CD14-positive monocyte (primary cell): ENCODE measurements at places on chromosomes 3 and 15. TPM values are rescaled to one million over a fixed set of nuclear protein-coding genes. Genes with fewer than 3 reads are reported as not detected.

Gene ASB14
- not detected in 2 replicates for polyA plus RNA-seq

DNA sequence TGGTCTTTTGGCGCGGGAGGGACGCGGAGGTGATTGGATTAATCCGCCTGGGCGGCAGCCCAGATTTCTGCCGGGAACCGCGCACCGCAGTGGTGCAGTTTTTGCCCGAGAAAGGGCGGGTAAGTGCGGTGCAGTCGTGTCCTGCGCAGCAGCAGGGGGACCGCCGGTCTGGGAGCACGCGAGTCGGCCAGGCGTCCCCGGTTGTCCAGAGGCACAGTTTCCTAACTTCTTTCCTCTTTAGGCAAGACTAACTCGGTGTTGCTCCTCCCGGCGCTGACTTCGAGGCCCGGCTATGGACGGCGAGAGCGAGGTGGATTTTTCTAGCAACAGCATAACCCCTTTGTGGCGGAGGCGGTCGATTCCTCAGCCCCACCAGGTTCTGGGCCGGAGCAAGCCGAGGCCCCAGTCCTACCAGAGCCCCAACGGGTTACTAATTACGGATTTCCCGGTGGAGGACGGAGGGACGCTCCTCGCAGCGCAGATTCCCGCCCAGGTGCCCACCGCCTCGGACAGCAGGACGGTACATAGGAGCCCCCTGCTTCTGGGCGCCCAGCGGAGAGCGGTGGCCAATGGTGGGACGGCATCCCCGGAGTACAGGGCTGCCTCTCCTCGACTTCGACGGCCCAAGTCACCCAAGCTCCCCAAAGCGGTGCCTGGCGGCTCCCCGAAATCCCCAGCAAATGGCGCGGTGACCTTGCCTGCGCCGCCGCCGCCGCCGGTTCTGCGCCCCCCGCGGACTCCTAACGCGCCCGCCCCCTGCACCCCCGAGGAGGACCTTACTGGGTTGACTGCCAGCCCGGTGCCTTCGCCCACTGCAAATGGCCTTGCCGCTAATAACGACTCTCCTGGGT lies 736 bp downstream of the ARHGEF26 start:
- peaks cover 72% of the 10 kb centered on the region for H3K27me3 ChIP-seq
- no peak overlapping the region for H3K27ac ChIP-seq
- no peaks in the 10 kb centered on the region for H3K36me3 ChIP-seq
- DNase-seq, result peak; percentile 9
- peaks cover 20% of the 10 kb centered on the region for H3K4me1 ChIP-seq

GRCh38 chr3:13647298-13648059 lies 98.6 kb downstream of the FBLN2 start:
- no peaks in the 10 kb centered on the region for H3K27me3 ChIP-seq
- no peak overlapping the region for H3K27ac ChIP-seq
- no peaks in the 10 kb centered on the region for H3K36me3 ChIP-seq

DNA sequence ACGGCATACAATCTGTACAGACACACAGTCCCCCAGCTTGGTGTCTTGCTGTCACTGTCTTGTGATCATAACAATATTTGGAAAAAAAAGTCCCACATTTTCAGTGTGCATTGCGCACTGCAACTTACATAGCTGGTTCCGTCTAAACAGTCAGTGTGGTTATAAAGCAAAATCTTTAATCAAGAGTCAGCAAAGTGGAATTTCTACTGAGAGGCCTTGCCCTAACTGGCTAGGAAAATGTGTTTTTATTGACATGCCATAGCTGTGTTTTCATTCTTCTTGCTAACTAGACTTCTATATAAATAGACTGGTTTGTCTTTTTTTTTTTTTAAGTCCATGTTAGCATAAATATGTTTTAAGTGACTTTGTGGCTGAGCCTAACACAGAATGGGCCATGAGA lies 174.8 kb downstream of the POLR2M start:
- no peaks in the 10 kb centered on the region for H3K27me3 ChIP-seq
- no peak for DNase-seq
- H3K27ac ChIP-seq, result no peak overlapping the region
- H3K4me3 ChIP-seq, result no peak overlapping the region
- no peaks in the 10 kb centered on the region for H3K36me3 ChIP-seq
- no peaks in the 10 kb centered on the region for H3K4me1 ChIP-seq

- DNase-seq, result no peak
- no peak overlapping the region for H3K4me3 ChIP-seq
- no peaks in the 10 kb centered on the region for H3K27me3 ChIP-seq
- no peak overlapping the region for H3K27ac ChIP-seq
- H3K36me3 ChIP-seq, result no peaks in the 10 kb centered on the region
- no peaks in the 10 kb centered on the region for H3K4me1 ChIP-seq
Measured at GRCh38 chr3:42349765-42350594, 60.4 kb downstream of the LYZL4 start.

DNA sequence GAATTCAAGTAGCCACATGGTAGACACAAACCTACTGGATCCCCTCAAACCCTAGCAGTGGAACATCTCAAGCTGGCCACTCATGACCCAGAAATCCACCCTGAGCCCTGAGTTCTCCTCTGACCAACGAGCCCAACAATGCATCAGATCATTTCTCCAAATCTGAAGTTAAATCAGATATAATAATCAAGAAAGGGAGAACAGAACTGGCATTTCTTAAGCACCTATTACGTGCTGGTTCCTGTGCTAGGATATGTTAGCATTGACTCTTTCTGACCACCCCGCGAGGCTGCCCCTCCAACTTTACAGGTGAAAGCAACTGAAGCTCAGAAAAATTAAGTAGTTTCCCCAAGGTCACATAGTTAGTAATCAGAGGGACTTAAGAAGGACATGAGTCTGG lies 51.5 kb upstream of the CCDC174 start:
- no peak overlapping the region for H3K4me3 ChIP-seq
- no peaks in the 10 kb centered on the region for H3K4me1 ChIP-seq
- no peaks in the 10 kb centered on the region for H3K36me3 ChIP-seq
- no peak overlapping the region for H3K27ac ChIP-seq
